ENCODE measurements at places on chromosomes 3 and 15. TPM values are rescaled to one million over a fixed set of nuclear protein-coding genes. Genes with fewer than 3 reads are reported as not detected.

Gene GXYLT2
- not detected for total RNA-seq

Gene ZNF80
- total RNA-seq, result not detected

Gene RRP9
- 91.7 TPM for total RNA-seq

Gene SEMA6D
- total RNA-seq, result not detected

Gene ZIC4
- not detected for total RNA-seq

Gene MASP1
- total RNA-seq, result not detected

Gene TRPM1
- not detected for total RNA-seq

Gene TGM4
- not detected for total RNA-seq

Gene MUC4
- total RNA-seq, result 0.08 TPM

Gene ERICH6
- total RNA-seq, result not detected

Gene SERINC4
- total RNA-seq, result not detected

Gene CCDC50
- 27.9 TPM for total RNA-seq

Gene ACP3
- 4.0 TPM for total RNA-seq

Gene ZNF385D
- not detected for total RNA-seq

Gene GNL3
- 69.6 TPM for total RNA-seq

Gene IMPG2
- not detected for total RNA-seq

Gene ZPLD1
- total RNA-seq, result not detected

Gene OXNAD1
- 5.7 TPM for total RNA-seq

Gene GOLGA8N
- not detected for total RNA-seq

Gene PPP1R14D
- 2.5 TPM for total RNA-seq

Gene SNX33
- 27.3 TPM for total RNA-seq

Gene SLC12A1
- total RNA-seq, result not detected

Gene RGMA
- total RNA-seq, result not detected

Gene FBXW12
- total RNA-seq, result not detected

Gene CTXND1
- total RNA-seq, result not detected

Gene SLC12A8
- total RNA-seq, result 61.3 TPM

Gene SLC38A3
- not detected for total RNA-seq
